CD4-positive, alpha-beta T cell treated with Interferon gamma for 1 hour (primary cell): ENCODE measurements at places on chromosomes 1 and 21.

DNA sequence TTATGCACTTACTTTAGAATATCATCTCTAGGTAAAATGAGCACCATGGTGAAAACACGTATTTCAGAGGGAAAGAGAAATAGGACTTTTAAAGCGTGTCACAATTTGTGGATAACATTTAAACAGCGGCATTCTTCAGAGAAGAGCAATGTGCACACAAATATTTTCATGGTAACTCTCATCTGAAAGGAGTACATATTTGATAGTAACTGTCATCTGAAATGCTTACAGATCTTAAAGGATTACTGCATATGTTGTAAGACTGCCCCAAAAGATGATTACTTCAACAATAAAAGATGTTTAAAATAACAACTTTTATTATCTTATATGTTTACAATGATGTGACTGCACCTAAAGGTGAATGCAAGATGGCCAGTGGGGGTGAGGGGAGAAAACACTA lies 408.8 kb downstream of the PLA2G4A start:
- DNase-seq: no peak

DNA sequence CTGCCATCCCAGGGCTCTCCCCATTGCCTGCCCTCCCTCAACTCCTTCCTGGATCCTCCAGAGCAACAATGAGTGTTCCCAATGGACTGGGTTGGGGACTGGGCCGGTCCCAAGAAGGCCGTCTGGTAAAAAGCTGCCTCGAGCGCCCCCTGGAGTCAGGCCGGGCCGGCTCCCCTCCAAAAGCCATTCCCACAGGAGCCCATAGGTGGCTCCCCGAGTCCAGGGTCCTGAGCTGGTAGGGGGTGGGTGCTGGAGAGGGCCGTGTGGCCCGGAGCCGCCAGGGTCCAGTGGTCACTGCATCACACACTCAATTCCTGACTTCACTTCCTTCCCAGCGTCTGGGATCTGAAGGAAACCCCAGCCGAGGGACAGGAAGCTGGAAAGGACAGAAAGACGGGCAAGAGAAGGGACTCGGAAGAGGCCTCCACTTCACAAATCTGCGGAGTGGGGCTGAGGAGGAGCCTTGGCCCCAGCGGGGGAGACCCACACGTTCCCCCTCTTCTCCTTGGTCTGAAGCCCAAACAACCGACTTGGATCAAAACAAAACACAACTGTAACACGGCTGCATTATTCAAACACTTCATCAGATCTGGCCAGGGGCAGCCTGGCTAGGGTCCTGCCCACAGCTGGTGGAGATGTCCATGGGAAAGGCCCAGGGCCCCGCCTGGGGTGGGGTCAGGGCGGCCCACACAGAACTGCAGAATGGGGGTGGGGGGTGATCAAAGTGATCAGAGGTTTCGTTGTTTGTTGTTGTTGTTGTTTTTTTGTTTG lies 10.9 kb upstream of the ALDH4A1 start:
- DNase-seq: peak; percentile 64

- DNase-seq: peak; percentile 35
Observed at GRCh38 chr1:114979278-114979891, 50.2 kb upstream of the TSHB start.

DNA sequence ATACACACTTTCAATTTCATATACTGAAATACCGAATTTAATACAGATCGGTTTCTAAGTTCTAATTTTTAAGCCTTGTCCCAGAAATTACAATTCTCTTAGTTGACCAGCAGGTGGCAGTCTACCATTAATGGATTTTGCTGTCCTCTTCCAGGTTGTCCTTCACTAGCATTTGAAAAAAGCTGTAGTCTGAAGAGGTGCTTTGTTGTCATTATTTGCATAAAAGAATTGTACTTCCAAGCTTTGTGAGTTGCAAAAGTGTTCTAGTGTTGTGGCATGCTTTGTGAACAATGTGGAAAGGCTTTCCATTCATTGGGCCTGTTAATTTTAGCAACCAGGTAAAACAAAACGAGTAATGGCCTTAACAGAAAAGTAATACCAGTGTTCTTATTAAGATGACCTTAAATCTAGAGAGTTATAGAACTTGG lies 193.6 kb downstream of the RPS6KC1 start:
- DNase-seq: no peak

DNA sequence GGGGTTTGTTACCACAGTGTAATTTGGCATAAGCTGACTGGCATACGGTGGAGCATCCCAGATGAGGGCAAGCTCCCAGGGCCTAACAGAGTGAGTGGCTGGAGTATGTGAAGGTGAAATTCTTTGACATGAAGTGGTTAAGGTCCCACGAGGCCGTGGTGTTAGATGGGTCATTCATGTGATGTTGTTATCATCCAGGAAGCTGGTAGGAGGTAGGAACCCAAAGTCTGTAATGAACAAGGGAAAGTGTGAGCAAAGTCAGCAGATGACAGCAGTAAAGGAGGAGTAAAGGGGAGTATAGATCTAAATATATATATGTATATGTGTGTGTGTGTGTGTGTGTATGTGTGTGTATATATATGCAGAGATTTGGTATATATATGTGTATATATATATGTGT lies 47.6 kb downstream of the MDM4 start:
- no peak for DNase-seq

GRCh38 chr21:34112316-34113033 lies 39.1 kb downstream of the MRPS6 start:
- DNase-seq: no peak

- DNase-seq: no peak
Observed at GRCh38 chr1:4084048-4084431, 184.0 kb upstream of the C1orf174 start.

DNA sequence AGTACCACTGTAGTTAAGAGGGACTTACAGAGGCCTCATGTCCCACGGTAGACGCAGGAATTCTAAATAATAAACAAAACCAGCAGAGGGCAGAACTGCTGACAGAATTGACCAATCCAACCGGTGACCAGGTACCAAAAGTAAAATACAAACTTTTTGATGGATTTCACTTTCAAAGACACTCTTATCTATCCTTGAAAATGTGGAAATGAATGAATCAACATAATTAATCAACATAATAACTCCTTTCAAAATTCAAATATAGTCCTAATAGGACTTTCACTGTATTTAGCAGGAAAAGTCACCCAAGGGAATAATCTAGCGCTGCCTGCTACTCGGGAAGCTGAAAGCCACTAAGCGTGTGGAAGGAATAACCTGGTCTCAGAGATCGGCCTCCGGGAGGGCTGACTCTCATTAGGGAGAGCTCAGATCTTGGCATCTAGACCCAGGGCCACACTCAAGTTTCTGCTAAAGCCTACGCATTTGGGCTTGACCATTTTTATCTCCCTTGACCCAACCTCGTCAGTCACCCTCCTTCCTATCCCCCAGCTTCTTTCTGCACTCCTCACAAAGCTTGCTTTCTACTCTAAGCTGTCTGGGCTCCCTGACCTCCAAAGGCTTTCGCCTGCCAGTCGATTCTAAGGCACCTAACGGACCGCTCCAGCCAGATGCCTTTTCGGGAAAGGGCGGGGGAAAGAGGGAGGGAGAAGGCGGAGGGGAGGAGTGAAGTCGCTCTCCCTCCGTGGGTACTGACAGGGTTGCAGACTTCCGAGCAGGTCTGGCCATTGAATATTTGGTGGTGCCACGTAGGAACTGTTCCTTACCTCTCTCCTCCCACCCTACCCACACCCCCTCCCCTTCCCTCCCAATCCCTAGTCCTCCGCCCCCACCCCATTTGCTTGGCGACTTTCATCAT lies 1.6 kb downstream of the COL11A1 start:
- no peak for DNase-seq

GRCh38 chr1:218763538-218763937 lies 410.1 kb upstream of the LYPLAL1 start:
- no peak for DNase-seq

- DNase-seq: no peak
Observed at GRCh38 chr1:224615861-224616755, at the start of gene CNIH3. TSS of gene CNIH3 (plus strand) at chr1:224616317. CDS start at chr1:224617175, 858 bp downstream.

GRCh38 chr1:202133001-202133400 lies 10.3 kb downstream of the GPR37L1 start:
- no peak for DNase-seq

DNA sequence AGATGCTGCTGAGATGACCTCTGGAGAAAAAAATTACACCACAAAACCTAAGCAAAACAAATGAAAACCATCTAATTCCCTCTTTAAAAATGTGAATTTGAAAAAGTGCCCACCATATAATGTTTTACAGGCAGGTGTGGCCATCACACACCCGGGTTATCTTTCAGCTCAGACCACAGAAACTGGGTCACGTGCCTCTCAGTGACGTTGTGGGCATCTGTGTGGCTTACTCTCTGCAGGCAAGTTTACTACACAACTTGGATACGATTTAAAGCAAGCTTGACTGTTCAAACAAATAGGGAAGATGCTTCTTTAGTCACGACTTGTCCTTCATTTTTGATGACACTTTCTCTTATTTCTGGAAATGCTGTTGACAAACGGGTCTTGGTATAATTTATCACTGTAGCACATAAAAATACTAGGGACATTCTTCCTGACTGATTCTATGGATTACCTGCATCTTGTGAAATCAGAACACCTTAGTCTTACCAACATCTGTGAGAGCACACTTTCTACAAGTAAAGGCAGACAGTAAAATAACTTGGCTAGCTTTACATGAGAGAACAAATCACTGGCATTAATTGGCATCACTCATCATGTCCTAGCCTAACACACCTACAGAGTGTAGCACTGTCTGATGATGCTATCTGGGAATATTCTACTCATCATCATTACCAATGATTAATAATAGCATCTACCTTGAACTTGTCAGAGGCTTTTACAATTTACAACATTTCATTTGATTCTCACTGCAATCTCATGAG lies 89.3 kb upstream of the EDEM3 start:
- DNase-seq: peak; percentile 68

GRCh38 chr1:233240829-233241682 lies 54.5 kb downstream of the PCNX2 start:
- peak; percentile 21 for DNase-seq

GRCh38 chr1:95640746-95641145 lies 406.7 kb downstream of the RWDD3 start:
- no peak for DNase-seq

GRCh38 chr21:42760951-42761751 lies 107.7 kb downstream of the PDE9A start:
- peak; percentile 23 for DNase-seq

GRCh38 chr1:53641481-53642214 lies 97.3 kb downstream of the GLIS1 start:
- no peak for DNase-seq

DNA sequence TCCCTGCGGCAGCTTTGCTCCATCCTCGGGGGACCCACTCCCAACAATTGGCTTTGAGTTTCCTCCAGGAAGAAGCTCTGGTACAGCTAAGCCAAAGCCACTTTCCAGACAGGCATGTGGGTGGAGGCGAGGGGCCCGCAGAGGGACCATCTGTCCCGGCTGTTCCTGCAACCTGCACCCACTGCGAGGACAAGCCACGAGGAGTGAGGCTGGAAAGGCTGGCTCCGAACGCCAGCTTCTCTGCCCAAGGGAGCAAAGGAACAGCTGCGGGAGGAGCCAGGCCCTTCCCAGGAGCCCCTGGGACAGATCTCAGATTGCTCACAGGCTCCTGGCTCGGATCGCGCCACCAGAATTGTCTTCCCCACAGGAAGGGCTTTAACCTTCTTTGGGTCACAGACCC lies 28.3 kb upstream of the PEF1 start:
- DNase-seq: no peak

DNA sequence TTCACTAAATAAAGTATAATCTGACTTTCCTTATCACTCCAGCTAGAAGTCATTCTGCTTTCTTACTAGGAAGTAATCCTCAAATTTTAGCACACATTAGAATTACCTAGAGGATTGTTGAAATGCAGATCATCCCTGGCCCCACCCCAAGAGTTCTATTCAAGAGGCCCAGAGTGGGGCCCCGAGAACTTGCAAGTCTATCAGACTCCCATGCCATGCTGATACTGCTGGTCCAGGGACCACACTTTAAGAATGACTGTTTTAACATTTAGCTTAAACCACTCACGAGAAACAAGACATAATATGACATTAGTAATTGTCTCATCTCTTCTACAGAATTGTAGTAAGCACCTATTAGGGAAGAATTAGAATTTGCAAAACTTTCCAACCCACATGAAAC lies 7.7 kb upstream of the SYNJ1 start:
- no peak for DNase-seq

DNA sequence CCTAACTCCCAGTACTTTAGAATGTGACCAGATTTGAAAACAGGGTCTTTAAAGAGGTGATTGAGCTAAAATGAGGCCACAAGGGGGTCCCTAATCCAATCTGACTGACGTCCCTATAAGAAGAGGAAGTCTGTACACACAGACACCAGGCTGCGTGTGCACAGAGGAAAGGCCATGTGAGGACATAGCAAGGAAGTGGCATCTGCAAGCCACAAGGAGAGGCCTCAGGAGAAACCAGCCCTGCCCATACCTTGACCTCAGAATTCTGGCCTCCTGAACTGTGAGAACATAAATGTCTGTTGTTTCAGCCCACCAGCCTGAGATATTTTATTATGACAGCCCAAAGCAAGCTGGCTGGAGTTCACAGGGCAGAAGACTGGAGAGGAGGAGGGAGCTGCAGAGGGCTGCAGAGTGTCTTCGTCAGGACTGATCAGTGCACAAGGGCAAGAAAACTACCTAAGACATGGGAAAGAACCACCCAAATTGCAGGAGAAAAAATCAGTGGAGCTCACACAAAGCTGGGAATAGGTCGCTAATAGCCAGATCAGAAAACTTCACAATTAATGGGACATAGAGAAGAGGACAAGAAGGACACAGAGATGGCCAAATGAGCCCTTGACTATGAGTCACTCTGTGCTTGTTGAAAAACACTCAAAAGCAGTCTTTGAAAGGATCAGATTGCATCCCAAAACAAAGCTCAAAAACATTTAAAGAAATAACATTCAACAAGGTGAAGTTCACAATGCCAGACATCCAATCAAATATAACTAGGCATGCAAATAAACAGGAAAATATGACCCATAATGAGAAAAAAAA lies 14.1 kb upstream of the WNT9A start:
- no peak for DNase-seq

DNA sequence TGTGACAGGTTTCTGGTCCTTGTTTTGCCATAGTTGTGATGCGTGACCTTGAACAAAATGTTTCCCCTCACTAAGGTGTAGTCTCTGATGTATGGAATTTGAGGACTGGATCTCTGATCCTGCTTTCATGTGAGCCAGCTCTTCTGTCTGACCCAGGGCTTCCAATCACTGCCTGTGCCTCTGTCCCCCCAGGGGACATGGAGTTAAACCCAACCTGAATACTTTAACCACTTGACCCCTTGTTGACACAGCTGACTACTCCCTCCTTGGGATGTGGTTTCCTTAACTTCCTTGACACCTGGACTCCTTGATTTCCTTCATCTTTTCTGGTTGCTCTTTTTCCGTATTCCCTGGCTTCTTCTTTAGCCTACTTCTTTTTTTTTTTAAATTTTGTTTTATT lies 36.0 kb upstream of the SSBP3 start:
- no peak for DNase-seq

DNA sequence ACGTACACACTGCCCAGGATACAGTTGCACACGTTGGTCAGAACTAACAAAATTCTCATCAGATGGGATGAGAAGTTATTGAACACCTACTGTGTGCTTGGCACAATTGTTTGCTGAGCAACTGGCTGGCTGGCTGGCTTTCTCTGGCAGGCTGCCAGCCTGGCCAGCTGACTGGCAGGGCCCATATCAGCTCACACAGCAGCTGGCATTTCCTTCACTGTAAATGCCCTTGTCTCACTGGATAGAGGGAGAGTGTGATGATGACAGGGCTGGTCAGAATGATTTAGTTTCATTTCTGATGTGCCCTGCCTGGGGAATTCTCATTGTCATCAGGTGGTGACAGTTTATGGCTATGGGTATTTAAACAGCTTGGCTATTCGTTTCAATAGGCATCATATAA lies 15.8 kb downstream of the CAMK2N1 start:
- no peak for DNase-seq

- no peak for DNase-seq
Observed at GRCh38 chr1:206646504-206646903, 11.2 kb downstream of the DYRK3 start.
